ENCODE measurements at places on chromosomes 12 and 14.

- no peak for DNase-seq
These were observed 89.3 kb downstream of the EPS8 start for GRCh38 chr12:15699886-15700285.

- DNase-seq: no peak
These were observed 187.3 kb upstream of the FRMD6 start for GRCh38 chr14:51464411-51464810.

GRCh38 chr12:49868952-49869815 is 26.3 kb upstream of the BCDIN3D start:
- no peak for DNase-seq

- DNase-seq: no peak
These were observed 154.0 kb downstream of the PAH start for GRCh38 chr12:102763061-102763460.

DNA sequence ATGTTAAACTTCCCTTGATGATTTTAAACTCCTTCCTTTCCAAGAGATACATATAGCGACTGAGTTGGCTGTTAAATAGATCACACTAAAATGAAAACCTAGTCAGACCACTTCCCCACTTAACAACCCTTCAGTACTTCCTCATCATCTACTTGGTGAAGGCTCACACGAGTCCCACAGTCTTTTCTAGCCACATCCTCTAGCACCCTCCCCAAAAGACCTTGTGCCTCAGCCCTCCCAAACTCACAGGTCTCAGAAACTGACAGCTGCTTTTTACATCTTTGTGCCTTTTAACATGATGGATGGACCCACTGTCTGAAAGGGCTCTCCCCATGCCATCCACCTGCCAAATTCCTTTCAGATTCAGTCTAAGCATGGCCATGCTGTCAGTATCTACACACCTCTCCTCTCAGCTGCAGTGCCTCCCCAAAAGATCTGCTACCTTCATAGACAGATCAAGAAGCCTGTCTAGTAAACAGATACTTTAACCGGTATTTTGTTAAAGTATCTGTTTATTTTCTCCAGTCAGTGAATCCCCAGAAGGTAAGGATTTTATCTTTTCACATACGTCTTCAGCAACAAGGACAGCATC is 65.1 kb upstream of the GPHB5 start:
- no peak for DNase-seq

- DNase-seq: no peak
These were observed 125.9 kb upstream of the ATF1 start for GRCh38 chr12:50637870-50638481.

- no peak for DNase-seq
These were observed 182.7 kb upstream of the C14orf180 start for GRCh38 chr14:104396682-104397470.

- DNase-seq: no peak
These were observed 237.0 kb downstream of the KIF21A start for GRCh38 chr12:39205969-39206368.

- DNase-seq: no peak
These were observed 1.0 kb upstream of the RDH16 start for GRCh38 chr12:56958422-56958821.

DNA sequence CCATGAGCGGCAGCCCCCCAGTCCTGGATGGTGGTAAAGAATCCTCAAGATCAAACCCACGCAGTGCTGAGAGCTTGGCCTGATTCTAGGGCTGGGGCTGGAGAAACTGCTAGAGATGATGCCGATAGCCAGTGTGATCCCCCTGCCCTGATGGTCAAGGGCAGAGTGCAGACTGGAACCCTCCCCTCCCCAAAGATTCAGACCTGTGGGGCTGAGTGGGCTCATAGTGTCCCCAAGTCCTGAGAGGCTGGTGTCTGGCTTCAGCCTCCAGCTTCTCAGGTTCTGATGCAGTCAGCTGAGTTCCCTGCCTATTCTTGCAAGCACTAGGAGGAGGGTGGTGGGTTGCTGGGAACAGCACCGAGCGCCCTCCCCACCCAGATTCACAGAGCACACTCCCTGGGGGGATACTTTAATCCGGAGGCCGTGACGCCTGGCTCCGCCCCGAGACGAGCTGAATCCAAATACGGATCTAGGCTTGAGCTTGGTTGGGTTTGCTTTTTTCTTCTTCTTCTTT is 11.9 kb downstream of the RHOF start:
- no peak for DNase-seq

DNA sequence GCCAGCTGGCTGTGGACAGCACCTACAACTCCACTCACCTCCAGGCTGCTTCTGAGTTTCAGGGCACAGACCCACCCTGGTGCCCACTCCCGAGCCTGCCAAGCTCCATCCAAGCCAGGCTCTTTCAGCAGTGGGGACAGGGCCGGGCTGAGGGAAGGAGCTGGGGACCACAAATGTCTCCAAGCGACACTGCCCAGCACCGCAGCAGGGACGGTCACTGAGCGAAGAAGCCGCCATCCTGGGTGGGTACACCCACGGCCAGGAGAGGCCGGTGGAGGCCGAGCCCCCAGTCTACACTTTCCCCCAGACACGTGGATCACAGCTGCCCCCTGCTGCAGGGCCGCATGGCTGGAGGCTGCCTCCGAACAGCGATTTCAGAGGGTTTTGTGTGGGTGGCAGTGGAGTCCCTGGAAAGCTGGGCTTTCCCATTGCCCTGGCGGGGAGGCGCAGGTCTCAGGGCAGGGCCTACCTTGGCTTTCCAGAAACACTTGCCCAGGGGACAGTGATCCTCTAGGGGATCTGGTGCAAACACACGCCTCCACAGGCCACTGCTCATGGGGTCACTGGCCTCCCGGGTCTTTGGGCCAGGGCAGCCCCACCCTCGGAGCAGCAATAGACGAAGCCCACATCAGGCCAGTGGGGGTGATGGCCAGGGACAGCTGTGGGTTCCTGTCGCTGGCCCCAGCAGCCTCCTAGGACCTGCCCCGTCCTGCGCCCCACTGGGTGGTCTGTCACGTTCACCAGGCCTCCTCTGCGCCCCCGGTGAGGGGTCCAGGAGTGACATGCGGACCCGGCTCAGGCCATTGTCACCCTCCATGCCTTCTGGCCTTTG is 1.2 kb upstream of the GPR132 start:
- DNase-seq: no peak

- no peak for DNase-seq
These were observed 465.3 kb upstream of the TBX3 start for GRCh38 chr12:115149279-115149678.

DNA sequence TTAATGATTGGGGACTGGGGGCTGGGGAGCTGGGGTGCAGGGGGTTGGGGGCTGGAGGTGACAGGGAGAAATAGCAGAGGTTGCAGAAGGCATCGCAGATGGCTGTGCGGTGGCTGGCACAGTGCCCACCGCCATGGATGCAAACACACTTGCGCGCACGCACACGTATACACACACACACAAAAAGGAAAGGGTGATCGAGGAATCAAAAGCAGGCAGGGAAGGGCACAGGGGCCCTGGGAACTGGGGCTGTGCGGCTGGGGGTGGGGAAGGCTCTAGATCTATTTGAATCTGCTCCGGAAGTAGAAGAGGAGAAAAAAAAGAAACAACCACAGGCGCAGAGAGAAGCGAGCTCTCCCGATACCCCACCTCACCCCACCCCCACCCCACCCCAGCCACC is 39.4 kb downstream of the ZFHX2 start:
- no peak for DNase-seq

- no peak for DNase-seq
These were observed 42.4 kb upstream of the CLMN start for GRCh38 chr14:95362138-95362494.

DNA sequence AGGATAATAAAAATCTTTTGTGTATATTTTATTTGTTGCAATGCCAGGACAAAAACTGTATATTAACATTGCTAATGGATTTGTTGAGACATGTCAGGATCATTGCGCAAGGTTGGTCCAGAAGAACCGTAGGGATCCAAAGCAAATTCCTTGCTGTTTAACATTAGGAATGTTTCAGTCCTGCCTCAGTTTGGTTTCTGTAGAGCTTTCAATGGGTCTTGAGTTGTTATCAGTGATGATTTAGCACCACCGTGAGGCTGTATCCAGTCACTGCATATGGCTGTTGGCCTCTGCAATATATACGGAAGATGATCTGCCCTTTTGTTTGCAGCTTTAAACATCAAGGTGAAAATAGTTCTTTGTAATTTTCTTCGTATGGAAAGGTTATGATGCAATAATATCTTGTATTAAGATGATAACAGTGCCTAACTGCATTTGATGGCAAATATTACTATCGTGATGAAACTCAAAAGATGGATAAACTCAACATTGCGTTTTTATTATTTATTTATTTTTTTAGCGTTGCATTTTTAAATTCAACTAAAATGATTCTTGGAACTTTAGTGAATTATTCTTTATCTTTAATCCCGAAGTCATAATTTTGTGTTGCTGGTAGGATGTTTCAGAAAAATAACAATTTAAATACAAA is 231.2 kb downstream of the AKAP6 start:
- no peak for DNase-seq

GRCh38 chr12:15074351-15074750 is 101.5 kb downstream of the PDE6H start:
- no peak for DNase-seq

DNA sequence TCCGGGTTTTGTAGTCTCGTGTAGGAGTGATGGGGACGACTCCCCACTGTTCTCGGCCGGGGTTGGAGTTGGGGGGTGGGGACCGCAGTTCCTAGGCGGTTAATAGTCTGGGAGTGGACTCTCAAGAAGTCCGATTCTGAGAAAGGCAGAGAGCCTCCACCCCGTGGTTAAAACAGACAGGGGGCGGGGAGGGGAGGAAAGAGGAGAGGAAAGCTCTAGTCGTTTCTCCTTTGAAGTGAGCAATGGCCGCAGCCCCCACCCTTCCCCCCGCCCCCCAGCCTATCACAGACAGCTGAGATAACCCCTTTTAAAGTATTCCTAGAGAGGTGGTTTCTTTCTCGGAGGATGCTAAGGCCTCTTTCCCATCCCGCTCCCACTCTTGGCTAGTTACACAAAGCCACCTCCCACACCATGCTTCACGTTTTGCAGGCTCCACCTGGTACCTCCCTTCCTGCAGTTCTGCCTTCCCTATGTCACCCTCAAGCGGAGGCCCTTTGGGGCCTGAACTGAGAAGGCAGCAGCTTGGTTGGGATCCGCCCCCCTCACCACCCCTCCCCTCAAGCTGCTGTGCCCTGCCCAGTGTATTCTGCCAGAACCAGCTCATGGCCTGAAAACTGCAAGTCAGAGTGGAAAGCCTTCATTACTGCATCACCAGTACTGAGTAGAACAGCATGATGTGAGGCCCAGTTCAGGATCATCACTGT is 853 bp downstream of the USP5 start:
- DNase-seq: peak; percentile 56

DNA sequence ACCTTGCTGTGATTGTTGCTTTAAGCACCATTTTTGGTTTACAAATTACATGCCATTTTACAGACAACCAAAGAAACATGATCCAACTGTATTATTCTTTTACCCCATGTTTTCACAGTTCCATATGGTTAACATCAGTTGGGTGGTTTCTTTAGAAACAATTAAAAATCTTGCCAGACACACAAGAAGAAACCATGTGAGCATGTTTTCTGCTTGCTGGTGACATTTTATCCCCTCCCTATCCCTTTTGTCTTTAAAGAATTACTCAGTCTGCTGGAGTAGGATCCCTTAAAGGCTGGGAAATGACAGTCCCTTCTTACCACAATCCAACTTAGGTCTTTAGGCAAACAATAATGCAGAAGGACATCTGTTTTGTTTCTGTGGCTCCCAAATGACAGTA is 121.8 kb upstream of the PLXNC1 start:
- no peak for DNase-seq

GRCh38 chr14:94710731-94711130 is 59.2 kb downstream of the GSC start:
- no peak for DNase-seq

DNA sequence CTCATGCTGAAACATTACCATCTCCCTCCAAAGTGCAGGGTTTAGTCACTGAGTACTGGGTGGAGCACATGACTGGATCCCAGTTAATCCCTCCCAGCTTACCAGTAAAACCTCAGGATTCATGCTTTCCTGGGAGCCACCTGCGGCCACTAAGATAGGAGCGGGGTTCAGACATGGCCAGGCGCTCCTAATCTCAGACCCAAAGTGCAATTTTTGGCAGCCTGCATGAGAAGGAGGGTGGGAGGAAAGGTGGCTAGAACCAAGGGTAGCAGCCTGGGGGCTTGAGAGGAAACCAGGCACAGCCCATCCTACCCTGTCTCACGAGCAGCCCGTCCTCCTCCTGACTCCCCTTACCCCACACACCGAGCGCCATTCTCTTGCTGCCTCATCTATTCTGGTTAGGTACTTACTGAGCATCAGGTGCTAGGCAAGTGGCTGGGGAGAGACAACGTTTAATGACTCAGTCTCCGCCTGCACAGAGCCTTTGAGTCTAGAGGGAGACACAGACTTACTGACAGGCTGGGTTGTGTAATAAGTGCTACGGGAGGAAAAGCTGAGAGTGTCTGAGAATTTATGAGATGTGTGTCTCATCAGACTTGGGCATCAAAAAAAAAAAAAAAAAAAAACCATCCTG is 9.9 kb downstream of the GPRC5A start:
- no peak for DNase-seq

DNA sequence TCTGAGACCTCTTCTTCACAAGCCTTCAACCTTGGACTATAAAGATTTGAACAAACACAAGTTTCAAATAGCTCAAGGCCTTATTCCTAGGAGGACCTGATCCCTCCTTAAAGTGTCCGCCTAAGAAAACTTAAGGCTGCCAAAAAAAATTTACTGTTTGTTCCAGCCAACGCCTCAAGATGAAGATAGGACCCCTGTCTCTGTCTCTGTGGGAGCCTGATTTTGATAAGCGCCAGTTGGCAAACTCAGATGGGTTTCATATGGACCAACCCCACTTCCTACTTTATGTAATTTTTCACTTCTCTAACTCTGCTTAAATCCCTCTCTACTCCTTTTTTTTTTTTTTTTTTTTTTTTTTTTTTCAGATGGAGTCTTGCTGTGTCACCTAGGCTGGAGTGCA is 11.0 kb downstream of the FKBP3 start:
- no peak for DNase-seq

GRCh38 chr12:110765111-110765510 is 22.4 kb upstream of the PPP1CC start:
- DNase-seq: no peak

- DNase-seq: no peak
These were observed 3.5 kb downstream of the RFX4 start for GRCh38 chr12:106586278-106586802.

DNA sequence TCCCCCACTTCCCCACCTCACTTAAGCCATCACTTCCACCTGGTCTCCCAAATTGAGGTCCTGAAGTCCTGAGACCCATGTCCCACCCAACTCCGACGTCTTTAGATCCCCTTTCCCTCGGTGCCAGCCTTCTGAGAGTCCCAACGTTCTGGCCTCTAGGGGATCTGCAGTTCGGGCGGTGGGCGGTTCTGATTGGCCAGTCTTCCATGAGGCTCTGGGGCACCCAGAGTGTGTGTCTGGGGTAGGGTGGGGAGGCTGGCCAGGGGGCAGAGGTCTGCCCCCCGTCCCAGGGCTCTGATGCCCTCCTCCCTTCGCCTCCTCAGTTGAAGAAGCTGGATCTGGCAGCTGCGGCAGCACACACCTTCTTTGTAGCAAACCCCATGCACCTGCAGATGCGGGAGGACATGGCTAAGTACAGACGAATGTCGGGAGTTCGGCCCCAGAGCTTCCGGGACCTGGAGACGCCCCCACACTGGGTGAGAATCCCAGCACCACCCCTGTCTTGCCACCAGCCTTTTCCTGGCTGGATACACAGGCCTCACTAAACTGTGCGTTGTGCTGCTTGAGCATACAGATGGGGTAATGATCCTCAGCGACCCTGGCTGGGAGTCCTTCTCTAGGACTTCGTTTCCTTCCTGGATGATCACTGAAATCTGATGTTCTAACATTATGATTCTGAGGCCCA is 1.5 kb downstream of the P3H3 start:
- DNase-seq: no peak

All from stimulated activated CD8-positive, alpha-beta memory T cell treated with anti-CD3 and anti-CD28 coated beads, Interleukin-7, amount 100 ng/mL, for 24 hours (primary cell).